Sigmoid colon (tissue), 7 donors: ENCODE measurements at places on chromosomes 13 and 19.

- DNase-seq, result no peak
These were observed 6.0 kb downstream of the KCNC3 start for GRCh38 chr19:50322931-50323781.

- no peak for DNase-seq
These were observed 62.0 kb downstream of the ZNF100 start for GRCh38 chr19:21705393-21705792.

DNA sequence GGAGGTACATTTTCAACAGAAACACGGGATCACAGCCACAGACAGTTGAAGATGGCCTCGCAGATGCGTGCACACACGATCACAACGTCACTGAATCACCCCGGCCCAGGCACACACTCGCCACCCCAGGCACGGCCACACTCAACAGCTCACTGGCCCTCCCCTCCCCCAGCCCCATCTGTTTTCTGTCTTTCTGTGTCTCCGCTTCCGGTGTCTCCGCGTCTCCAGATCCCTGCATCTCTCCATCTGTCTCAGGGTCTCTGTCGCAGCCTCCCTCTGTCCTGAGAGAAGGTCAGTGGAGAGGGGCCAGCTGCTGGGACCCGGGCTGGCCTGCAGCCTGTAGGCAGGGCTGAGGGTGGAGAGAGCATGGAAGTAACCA, 3.8 kb upstream of the ATP1A3 start:
- no peak for DNase-seq

DNA sequence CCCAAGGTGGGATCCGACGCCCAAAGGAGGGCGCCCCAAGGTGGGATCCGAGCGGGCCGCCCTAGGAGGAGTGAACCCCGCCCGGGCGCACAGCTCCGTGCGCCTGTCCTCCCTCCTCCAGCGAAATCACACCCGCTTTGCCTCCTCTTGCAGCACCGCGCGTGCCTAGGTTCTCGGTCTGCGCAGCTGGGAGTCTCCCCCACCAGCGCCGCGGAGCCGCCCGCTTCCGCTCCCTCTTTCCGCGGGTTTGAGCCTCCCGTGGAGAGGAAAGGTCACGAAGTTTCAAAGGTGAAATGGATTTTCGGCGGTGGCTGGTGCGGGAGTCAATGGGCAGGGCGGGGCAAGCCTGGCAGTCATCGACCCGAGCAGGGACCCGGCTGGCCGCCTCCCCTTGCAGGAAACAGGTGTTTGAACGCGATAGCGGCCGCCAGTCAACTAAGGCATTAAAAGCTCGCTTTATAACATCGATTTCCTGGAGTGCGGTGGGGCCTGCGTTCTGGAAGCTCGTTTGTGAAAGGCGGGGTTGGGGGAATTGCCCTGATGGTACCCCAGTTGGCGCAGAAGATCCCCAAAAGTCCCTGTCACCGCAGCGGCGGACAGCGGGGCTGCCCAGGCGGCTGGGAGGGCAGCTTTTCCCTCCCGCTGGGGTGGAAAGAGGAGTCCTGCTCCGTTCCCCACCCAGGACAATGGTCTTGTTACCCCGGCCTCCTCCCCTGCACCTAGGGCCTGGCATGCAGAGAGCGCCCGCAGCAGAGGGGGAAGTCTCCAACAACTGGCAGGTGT, 9.0 kb upstream of the SOX1 start:
- no peak for DNase-seq

GRCh38 chr13:46526740-46527139, 26.2 kb upstream of the LRCH1 start:
- no peak for DNase-seq
